CD4-positive, alpha-beta T cell treated with Interleukin-15 for 4 hours (primary cell): ENCODE measurements at places on chromosomes 2 and 18.

GRCh38 chr2:195818106-195818505 lies 161.1 kb downstream of the SLC39A10 start:
- DNase-seq: no peak

GRCh38 chr2:218865396-218865795 lies 5.8 kb downstream of the WNT6 start:
- DNase-seq: no peak

DNA sequence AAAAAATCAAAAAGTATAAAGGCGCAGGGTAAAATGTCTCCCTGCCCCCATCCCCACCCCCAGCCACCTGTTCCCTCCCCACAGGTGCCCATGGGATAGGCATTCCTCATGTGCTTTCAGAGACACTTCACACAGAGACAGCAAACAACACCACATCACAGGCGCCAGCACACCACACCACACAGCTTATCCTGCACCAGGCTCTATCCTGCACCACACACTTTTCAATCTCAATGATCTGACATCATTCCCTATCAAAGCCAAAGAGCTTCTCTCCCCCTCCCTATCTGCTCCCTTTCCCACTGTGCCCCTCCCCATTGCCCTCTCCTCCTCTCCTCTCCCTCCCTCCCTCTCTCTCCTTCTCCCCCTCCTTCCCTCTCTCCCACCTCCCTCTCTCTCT lies 15.5 kb downstream of the FAM178B start:
- DNase-seq: no peak

GRCh38 chr2:181411105-181411849 lies 45.9 kb upstream of the ITGA4 start:
- DNase-seq: no peak
